Endodermal cell (in vitro differentiated cells): ENCODE measurements at places on chromosomes 3 and 15. TPM values are rescaled to one million over a fixed set of nuclear protein-coding genes. Genes with fewer than 3 reads are reported as not detected.

DNA sequence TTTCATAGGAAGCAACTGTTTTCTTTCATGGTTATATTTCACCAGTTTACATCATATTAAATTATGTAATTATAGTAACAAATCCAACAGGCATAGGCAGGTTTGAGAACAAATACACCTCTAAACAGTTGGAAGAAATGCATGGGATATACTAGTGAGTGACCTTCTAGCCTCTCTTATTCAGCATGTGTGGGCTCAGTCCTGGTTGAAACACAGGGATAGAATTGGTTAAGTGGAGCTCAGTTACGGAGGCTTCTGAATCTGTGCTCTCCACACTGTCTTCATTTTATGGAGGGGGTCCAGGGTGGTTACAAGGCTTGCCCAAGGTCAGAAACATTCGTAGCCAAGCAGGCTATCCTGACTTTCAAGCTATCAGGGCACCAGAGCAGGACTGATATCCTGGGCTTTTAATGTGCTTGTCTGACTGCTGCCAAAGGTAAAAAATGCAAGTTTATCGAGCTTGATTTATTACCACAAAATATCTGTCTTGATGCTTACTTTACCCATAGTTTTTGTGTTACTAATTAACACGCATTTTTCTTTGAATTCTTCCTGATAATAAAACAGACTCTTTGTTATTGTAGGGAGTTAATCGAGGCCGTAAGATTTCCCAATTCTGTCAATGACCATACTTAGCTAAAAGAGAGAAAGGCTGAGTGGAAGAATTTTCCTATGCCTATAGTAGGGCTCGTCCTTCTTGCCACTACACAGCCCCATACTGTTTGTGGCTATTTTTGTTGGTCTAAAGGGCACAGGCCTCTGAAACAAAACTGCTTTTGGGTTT is 89.6 kb downstream of the FILIP1L start:
- no peak overlapping the region for H3K4me3 ChIP-seq
- H3K27ac ChIP-seq = no peak overlapping the region
- H3K36me3 ChIP-seq = no peaks in the 10 kb centered on the region
- no peaks in the 10 kb centered on the region for H3K27me3 ChIP-seq
- no peak for DNase-seq
- H3K4me1 ChIP-seq = no peaks in the 10 kb centered on the region

GRCh38 chr3:192899540-192899982 is 18.1 kb downstream of the MB21D2 start:
- no peaks in the 10 kb centered on the region for H3K4me1 ChIP-seq
- H3K36me3 ChIP-seq = peaks cover 11% of the 10 kb centered on the region
- no peak overlapping the region for H3K4me3 ChIP-seq
- no peak for DNase-seq

DNA sequence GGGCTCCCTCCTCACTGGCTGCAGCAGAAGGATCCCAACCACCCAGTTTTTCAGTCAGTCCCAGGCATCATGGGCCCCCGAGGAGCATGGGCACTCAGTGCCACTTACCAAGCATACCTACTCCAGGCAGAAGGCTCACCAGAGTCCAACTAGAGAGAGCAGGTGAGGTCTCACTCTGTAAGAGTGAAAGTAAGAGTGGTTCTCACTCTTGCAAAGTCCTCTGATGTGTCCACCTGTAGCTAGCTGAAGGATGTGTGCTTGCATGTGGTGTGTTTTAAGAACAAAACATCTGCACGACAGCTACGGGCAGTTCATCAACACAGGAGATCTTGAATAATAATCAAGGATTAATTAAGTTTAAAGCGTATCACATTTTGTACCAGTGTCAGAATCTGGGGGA is 49.7 kb downstream of the CCK start:
- no peaks in the 10 kb centered on the region for H3K4me1 ChIP-seq
- no peak overlapping the region for H3K27ac ChIP-seq
- H3K27me3 ChIP-seq = no peaks in the 10 kb centered on the region
- DNase-seq = no peak
- peaks cover 22% of the 10 kb centered on the region for H3K36me3 ChIP-seq

DNA sequence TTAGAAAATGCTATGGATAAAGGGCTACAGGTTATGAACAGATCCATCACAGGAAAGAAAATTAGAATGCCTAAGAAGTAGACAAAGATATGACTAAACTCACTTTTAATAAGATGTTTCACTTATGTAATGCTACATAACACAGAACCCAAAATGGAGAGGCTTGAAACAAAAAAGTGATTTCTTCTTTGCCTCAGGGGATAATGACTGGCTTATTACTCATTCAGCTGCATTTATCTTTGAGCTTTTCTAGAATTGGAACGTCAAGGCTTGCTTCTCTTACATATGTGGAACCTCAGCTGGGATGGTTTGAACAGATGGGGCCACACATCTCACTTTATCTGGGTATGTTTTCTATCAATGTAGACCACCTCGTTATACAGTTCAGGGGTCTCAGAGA is 120.6 kb upstream of the EPHA3 start:
- no peaks in the 10 kb centered on the region for H3K36me3 ChIP-seq
- H3K4me3 ChIP-seq = no peak overlapping the region
- peaks cover 3% of the 10 kb centered on the region for H3K4me1 ChIP-seq

DNA sequence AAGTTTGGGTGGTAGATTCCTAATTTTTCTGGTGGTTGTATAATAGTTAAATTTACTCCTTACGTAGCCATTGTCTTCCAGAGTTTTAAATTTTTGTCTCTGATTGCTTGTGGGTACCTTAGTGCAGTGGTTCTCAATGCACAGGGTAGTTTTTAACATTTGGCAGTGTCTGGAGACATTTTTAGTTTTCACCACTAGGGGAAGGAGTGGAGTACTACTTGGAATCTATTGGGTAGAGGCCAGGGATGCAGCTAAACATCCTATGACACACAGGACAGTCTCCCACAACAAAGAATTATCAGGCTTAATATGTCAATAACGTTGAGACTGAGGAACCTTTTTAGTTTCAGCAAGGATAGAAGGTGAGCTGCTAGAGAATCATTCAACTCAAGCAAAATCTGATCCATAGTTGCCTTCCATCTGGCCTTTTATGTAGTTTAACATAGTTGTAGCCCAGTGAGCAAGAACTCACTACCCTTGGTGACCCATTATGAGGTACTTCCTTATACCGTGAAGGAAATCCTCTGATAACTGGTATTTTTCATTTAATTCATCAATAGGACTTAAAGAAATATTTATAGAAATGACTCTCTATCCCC is 8.6 kb upstream of the STX19 start:
- H3K36me3 ChIP-seq = peaks cover 41% of the 10 kb centered on the region
- no peaks in the 10 kb centered on the region for H3K27me3 ChIP-seq
- H3K4me1 ChIP-seq = no peaks in the 10 kb centered on the region
- H3K27ac ChIP-seq = no peak overlapping the region
- no peak overlapping the region for H3K4me3 ChIP-seq

DNA sequence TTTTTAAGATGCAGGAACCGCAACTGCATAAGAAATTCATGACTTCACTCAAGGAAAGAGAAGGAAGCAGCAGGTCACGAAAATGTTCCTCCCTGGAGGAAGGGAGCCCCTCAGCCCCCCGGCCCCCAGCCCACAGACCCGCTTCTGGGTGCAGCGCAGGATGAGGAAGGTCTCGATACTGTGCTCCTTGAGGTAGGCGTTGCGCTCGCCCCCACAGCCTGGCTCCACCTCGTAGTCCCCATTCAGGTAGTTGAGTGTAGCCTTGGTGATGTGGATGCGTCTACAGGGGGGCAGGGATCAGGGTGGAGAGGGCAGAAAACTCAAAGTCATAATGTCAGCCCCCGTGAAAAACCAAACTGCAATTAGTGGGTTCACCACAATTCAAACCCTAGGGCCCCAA is 121.4 kb downstream of the ADCY5 start:
- no peak overlapping the region for H3K4me3 ChIP-seq
- peaks cover 6% of the 10 kb centered on the region for H3K27me3 ChIP-seq
- no peaks in the 10 kb centered on the region for H3K36me3 ChIP-seq
- DNase-seq = no peak
- no peaks in the 10 kb centered on the region for H3K4me1 ChIP-seq

- no peak overlapping the region for H3K27ac ChIP-seq
- DNase-seq = no peak
- peak overlapping the region; percentile 92 for H3K4me3 ChIP-seq
Measured at GRCh38 chr15:65790694-65791334, 1.3 kb downstream of the DENND4A start.

- H3K4me3 ChIP-seq = no peak overlapping the region
- H3K27me3 ChIP-seq = no peaks in the 10 kb centered on the region
- H3K36me3 ChIP-seq = no peaks in the 10 kb centered on the region
- DNase-seq = no peak
- H3K27ac ChIP-seq = no peak overlapping the region
Measured at GRCh38 chr3:127585163-127585812, 5.2 kb downstream of the TPRA1 start.

DNA sequence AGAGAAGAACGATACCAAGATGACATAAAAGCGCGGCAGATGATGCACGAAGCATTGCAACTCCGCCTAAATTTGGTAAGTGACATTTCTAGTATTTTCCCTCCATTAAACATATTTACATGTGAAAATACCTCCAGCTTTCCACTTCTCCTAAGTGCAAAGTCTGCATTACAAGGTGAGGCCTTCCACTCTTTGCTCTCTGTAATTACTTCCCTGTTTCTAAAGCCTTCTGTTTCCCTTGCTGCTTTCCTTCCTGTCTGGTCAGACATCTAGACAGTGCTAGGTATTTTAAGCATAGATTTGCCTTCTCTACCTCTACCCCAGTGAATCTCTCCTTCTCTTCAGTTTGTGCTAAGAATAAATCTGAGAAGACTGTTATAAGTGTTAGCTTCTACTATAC is 1.9 kb downstream of the P2RY12 start:
- no peaks in the 10 kb centered on the region for H3K4me1 ChIP-seq
- H3K27me3 ChIP-seq = no peaks in the 10 kb centered on the region
- no peak overlapping the region for H3K4me3 ChIP-seq

GRCh38 chr3:169308654-169309250 is 354.8 kb downstream of the MECOM start:
- no peaks in the 10 kb centered on the region for H3K27me3 ChIP-seq
- peaks cover 17% of the 10 kb centered on the region for H3K4me1 ChIP-seq
- no peak overlapping the region for H3K27ac ChIP-seq
- no peaks in the 10 kb centered on the region for H3K36me3 ChIP-seq
- H3K4me3 ChIP-seq = no peak overlapping the region

- H3K27me3 ChIP-seq = no peaks in the 10 kb centered on the region
- no peaks in the 10 kb centered on the region for H3K4me1 ChIP-seq
- no peak for DNase-seq
- H3K27ac ChIP-seq = no peak overlapping the region
Measured at GRCh38 chr3:176469694-176470205, 727.5 kb downstream of the TBL1XR1 start.

DNA sequence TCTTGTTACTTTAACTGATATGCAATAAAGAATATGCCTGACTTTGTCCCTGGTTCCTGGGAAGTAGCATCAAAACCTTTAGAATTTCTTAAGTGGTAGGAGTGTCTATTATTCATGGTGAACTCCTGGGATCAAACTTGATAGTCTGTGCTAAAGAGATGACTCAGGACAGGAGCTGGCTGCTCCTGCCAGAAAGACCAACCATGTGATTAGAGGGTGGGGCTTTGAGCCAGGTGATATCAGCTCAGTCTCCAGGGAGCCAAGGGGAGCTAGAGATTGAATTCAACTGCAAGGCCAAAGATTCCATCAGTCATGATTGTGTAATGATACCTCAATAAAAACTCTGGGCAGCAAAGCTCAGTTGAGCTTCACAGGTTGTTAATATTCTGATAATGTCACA is 20.6 kb upstream of the TMC3 start:
- no peaks in the 10 kb centered on the region for H3K27me3 ChIP-seq
- peaks cover 3% of the 10 kb centered on the region for H3K4me1 ChIP-seq
- H3K4me3 ChIP-seq = no peak overlapping the region
- no peak for DNase-seq
- no peak overlapping the region for H3K27ac ChIP-seq

GRCh38 chr3:193174140-193174539 is 66.9 kb upstream of the PLAAT1 start:
- no peaks in the 10 kb centered on the region for H3K27me3 ChIP-seq
- DNase-seq = no peak
- no peak overlapping the region for H3K4me3 ChIP-seq
- H3K36me3 ChIP-seq = no peaks in the 10 kb centered on the region
- H3K4me1 ChIP-seq = no peaks in the 10 kb centered on the region

GRCh38 chr3:33217866-33218445 is 654 bp downstream of the SUSD5 start:
- no peak overlapping the region for H3K27ac ChIP-seq
- no peaks in the 10 kb centered on the region for H3K4me1 ChIP-seq
- H3K36me3 ChIP-seq = no peaks in the 10 kb centered on the region
- H3K4me3 ChIP-seq = peak overlapping the region; percentile 80
- DNase-seq = no peak

The GPR176 gene
- 31.1 and 39.3 TPM in 2 replicates for total RNA-seq

The SKOR1 gene
- total RNA-seq = 0.16 to 0.51 TPM (median 0.23 TPM) in 3 replicates

The ST6GAL1 gene
- 72.3 and 79.3 TPM in 2 replicates for total RNA-seq

The PLSCR5 gene
- not detected in 3 replicates for total RNA-seq

The STRA6 gene
- total RNA-seq = 17.7 and 18.2 TPM in 2 replicates

The VPS18 gene
- 8.2 to 27.0 TPM (median 26.6 TPM) in 3 replicates for total RNA-seq

The GOLGA8T gene
- 0.20 TPM in 1 of 2 replicates, not detected in the other for total RNA-seq

The ONECUT1 gene
- 5.2 and 5.3 TPM in 2 replicates for total RNA-seq

The FHIT gene
- 5.4 and 6.8 TPM in 2 replicates for total RNA-seq

The TRIM59 gene
- total RNA-seq = 19.9 to 35.5 TPM (median 33.1 TPM) in 3 replicates

The CISH gene
- 0.66 to 1.2 TPM (median 0.84 TPM) in 3 replicates for total RNA-seq
